ENCODE measurements at places on chromosomes 1 and 21.
A peak's percentile ranks its signal among the peaks of the same experiment; 100 is the strongest.

- no peak overlapping the region for H3K27ac ChIP-seq
- no peak overlapping the region for H3K4me3 ChIP-seq
- no peaks in the 10 kb centered on the region for H3K4me1 ChIP-seq
- no peaks in the 10 kb centered on the region for H3K36me3 ChIP-seq
These were observed 93.7 kb upstream of the DPH5 start for GRCh38 chr1:101119289-101119688.

- no peak overlapping the region for H3K27ac ChIP-seq
- no peaks in the 10 kb centered on the region for H3K27me3 ChIP-seq
- DNase-seq: no peak
- no peaks in the 10 kb centered on the region for H3K4me1 ChIP-seq
- H3K4me3 ChIP-seq: no peak overlapping the region
- peaks cover 26% of the 10 kb centered on the region for H3K36me3 ChIP-seq
These were observed 86.5 kb downstream of the VPS13D start for GRCh38 chr1:12316331-12316730.

- H3K36me3 ChIP-seq: no peaks in the 10 kb centered on the region
- H3K27me3 ChIP-seq: no peaks in the 10 kb centered on the region
- no peak overlapping the region for H3K4me3 ChIP-seq
- no peaks in the 10 kb centered on the region for H3K4me1 ChIP-seq
These were observed 16.5 kb upstream of the SETDB1 start for GRCh38 chr1:150909585-150910180.

GRCh38 chr1:204286831-204287421 is 72.8 kb downstream of the PLEKHA6 start:
- peak; percentile 38 for DNase-seq
- no peaks in the 10 kb centered on the region for H3K36me3 ChIP-seq
- H3K4me1 ChIP-seq: peaks cover 6% of the 10 kb centered on the region
- no peak overlapping the region for H3K27ac ChIP-seq
- H3K27me3 ChIP-seq: peaks cover 70% of the 10 kb centered on the region
- H3K4me3 ChIP-seq: no peak overlapping the region

- no peak overlapping the region for H3K4me3 ChIP-seq
- no peaks in the 10 kb centered on the region for H3K27me3 ChIP-seq
- peaks cover 1% of the 10 kb centered on the region for H3K36me3 ChIP-seq
- no peaks in the 10 kb centered on the region for H3K4me1 ChIP-seq
- DNase-seq: no peak
These were observed 11.9 kb downstream of the EXTL2 start for GRCh38 chr1:100882698-100883097.

GRCh38 chr1:224784265-224785039 is 145.0 kb upstream of the DNAH14 start:
- peak; percentile 38 for DNase-seq
- no peaks in the 10 kb centered on the region for H3K36me3 ChIP-seq
- H3K27ac ChIP-seq: no peak overlapping the region
- H3K4me1 ChIP-seq: no peaks in the 10 kb centered on the region
- H3K27me3 ChIP-seq: peaks cover 9% of the 10 kb centered on the region
- H3K4me3 ChIP-seq: no peak overlapping the region

DNA sequence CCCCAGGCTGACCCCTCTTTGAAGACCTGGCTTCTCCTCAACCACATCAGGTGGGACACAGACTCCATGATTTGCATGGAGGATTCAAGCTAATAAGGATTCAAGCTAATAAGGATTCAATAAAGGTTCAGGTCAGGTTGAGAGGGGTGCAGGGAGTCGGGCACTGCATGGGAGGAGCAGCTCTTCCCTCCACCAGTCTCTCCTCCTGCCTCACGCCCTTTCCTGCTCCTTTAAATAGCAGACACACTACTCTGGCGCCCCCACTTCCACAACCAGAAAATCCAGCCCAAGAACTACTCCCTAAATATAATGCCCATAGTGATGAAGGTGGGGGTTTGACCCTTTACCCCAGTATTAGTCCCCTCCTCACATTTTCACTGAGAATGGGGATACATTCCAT is 7.1 kb downstream of the MEX3A start:
- H3K4me3 ChIP-seq: no peak overlapping the region

DNA sequence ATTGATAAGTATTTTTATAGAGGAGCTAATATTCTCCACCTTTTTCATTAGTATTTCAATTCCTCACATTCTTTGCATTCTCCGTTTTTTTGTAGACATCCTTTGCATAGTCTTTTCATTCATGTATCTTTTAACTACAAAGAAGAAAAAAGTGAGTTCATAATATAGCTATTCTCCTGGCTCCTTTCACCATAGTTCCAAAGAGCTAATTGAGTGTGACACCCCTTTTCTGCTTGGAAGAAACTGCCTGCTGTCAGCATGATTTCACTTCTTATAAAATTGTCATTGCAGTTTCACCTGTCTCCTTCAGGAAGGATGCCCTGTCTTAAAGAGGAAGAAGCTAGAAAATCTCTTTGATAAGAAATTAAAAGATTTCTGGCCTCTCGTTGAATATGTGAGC is 991.1 kb downstream of the KCNT2 start:
- no peaks in the 10 kb centered on the region for H3K27me3 ChIP-seq
- no peaks in the 10 kb centered on the region for H3K4me1 ChIP-seq
- DNase-seq: no peak
- no peak overlapping the region for H3K27ac ChIP-seq
- H3K36me3 ChIP-seq: no peaks in the 10 kb centered on the region
- H3K4me3 ChIP-seq: no peak overlapping the region

DNA sequence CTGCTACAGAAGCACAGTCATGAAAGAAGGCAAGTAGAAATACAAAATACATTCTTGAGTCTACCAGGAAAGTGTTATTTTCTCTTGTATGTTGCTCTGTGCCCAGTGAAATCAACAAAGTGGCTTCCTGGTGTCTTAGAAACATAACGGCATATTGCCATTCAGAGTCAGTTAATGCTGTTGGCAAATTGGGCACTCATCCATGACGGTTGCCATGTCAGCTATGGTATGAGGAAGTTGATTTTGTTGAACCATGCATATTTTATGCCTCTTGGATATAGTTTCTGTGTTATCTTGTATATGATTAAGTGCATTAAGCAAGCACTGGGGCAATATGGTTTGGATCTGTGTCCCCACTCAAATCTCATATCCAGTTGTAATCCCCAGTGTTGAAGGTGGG is 153.1 kb upstream of the CXADR start:
- H3K4me1 ChIP-seq: no peaks in the 10 kb centered on the region
- H3K27ac ChIP-seq: no peak overlapping the region
- no peak for DNase-seq

DNA sequence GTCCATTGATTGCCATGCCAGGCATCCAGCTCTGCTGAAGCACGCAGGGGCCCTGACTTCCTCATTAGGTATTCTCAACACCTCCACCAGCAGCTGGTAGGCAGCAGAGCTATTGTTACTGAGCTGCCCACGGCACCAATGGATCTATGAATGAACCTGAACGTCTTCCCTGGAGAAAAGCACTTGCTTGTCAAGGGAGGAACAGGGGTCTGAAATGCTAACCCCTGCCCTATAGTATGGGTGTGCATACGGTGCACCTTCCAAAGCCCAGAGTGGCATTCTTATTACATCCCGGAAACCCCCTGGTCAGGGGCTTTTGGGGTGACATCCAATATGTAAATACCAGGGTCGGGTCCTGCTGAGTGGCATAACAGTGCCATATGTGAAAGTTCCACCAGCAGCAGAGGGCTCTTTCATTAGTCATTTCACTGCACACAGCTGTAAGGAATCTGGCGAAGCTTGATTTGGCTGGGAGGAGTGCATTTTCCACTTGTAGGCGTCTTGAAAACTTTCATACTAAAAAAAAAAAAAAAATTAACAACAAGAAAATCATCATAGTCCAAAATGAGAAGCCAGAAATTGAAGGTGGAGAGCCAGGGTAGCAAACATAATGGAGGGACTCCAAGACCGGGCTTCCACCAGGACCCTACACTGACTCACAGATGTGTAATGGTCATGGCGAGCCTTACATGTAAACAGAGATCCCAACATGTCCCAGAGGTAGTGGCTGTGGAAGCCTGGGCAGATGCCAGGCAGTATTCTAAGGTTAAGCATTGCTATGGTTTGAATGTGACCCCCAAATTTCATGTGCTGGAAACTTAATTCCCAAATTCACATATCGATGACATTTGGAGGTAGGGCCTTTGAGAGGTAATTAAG is 58.8 kb upstream of the PRDX6 start:
- no peak overlapping the region for H3K4me3 ChIP-seq
- H3K27ac ChIP-seq: no peak overlapping the region
- peaks cover 5% of the 10 kb centered on the region for H3K36me3 ChIP-seq

GRCh38 chr1:26375081-26375480 is 2.5 kb upstream of the ZNF683 start:
- H3K27ac ChIP-seq: no peak overlapping the region
- H3K27me3 ChIP-seq: peaks cover 19% of the 10 kb centered on the region
- no peak overlapping the region for H3K4me3 ChIP-seq
- peaks cover 6% of the 10 kb centered on the region for H3K4me1 ChIP-seq

- H3K4me3 ChIP-seq: no peak overlapping the region
- H3K27me3 ChIP-seq: no peaks in the 10 kb centered on the region
- no peak overlapping the region for H3K27ac ChIP-seq
- H3K4me1 ChIP-seq: no peaks in the 10 kb centered on the region
These were observed 10.2 kb upstream of the TOMM20 start for GRCh38 chr1:235138821-235139220.

DNA sequence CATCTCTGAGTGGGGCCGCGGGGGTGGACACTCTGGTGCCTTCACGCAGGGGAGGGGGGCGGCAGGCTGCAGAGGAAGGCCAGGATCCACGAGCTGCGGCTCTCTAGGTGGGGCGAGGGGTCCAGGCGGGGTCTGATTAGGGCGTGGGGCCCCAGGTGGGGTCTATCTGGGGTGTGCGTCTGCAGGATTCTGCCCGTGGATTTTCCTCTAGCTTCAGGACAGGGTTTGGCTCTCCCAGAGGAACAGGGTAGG is 6.3 kb downstream of the JMJD4 start:
- H3K4me1 ChIP-seq: peaks cover 46% of the 10 kb centered on the region
- H3K36me3 ChIP-seq: peaks cover 34% of the 10 kb centered on the region
- H3K27me3 ChIP-seq: no peaks in the 10 kb centered on the region
- peak overlapping the region; percentile 58 for H3K4me3 ChIP-seq
- H3K27ac ChIP-seq: peak overlapping the region; percentile 49
- DNase-seq: peak; percentile 2

DNA sequence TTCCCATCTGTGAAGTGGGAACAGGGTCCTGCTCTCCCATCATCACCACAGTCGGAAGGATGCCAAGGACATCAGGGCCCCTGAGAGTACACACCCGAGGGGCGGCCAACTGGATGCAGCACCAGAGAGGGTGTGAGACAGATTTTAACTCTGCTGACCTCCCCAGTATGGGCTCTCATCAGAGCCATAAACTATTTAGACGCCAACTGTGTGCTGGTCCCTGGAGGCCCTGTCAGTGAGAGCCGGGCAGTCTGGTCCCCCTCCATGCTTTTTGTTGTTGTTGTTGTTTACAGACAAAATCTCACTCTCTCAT is 1.7 kb downstream of the FGR start:
- H3K27ac ChIP-seq: no peak overlapping the region
- H3K36me3 ChIP-seq: no peaks in the 10 kb centered on the region
- peaks cover 8% of the 10 kb centered on the region for H3K4me1 ChIP-seq
- H3K27me3 ChIP-seq: peaks cover 37% of the 10 kb centered on the region

- peaks cover 3% of the 10 kb centered on the region for H3K36me3 ChIP-seq
- no peaks in the 10 kb centered on the region for H3K4me1 ChIP-seq
- H3K4me3 ChIP-seq: no peak overlapping the region
These were observed 229.1 kb downstream of the SETD4 start for GRCh38 chr21:35831230-35831629.

GRCh38 chr1:224287714-224288113 is 42.3 kb downstream of the NVL start:
- DNase-seq: no peak
- no peaks in the 10 kb centered on the region for H3K4me1 ChIP-seq
- H3K27me3 ChIP-seq: no peaks in the 10 kb centered on the region

- H3K27me3 ChIP-seq: no peaks in the 10 kb centered on the region
- H3K27ac ChIP-seq: no peak overlapping the region
- no peaks in the 10 kb centered on the region for H3K36me3 ChIP-seq
- H3K4me1 ChIP-seq: no peaks in the 10 kb centered on the region
These were observed 580.4 kb downstream of the TTLL7 start for GRCh38 chr1:83418558-83418957.

- no peak overlapping the region for H3K4me3 ChIP-seq
- no peaks in the 10 kb centered on the region for H3K27me3 ChIP-seq
These were observed 137.7 kb downstream of the NAV1 start for GRCh38 chr1:201676641-201677040.

DNA sequence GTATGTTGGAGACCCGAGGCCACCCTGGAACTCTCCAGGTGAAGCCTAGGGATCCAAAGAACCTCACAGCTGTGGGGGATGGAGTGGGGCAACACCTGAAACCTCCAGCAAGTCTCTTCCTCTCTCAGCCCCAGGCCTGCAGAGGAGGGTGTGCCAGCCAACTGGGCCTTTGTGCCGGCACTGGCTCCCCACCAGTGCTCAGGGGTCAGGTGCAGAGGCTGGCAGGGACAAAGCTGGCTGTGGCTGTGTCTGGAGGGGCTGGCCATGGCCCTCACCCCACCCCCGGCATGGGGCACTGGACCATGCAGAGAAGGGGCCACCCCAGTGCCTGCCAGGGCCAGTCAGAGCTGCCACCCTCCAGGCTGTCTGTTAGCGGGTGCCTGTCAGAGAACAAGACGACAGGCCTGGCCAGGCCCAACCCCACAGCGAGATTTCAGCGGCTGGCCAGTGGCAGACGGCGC is 3.9 kb downstream of the COL18A1 start:
- peaks cover 68% of the 10 kb centered on the region for H3K4me1 ChIP-seq
- no peak overlapping the region for H3K4me3 ChIP-seq
- no peak for DNase-seq

GRCh38 chr1:152801333-152801732 is 4.8 kb downstream of the LCE1D start:
- H3K4me1 ChIP-seq: no peaks in the 10 kb centered on the region
- DNase-seq: no peak
- no peaks in the 10 kb centered on the region for H3K27me3 ChIP-seq
- H3K27ac ChIP-seq: no peak overlapping the region
- no peaks in the 10 kb centered on the region for H3K36me3 ChIP-seq

GRCh38 chr1:99565606-99566289 is 80.2 kb upstream of the PALMD start:
- no peaks in the 10 kb centered on the region for H3K27me3 ChIP-seq
- H3K4me3 ChIP-seq: no peak overlapping the region
- no peak overlapping the region for H3K27ac ChIP-seq
- H3K4me1 ChIP-seq: no peaks in the 10 kb centered on the region

DNA sequence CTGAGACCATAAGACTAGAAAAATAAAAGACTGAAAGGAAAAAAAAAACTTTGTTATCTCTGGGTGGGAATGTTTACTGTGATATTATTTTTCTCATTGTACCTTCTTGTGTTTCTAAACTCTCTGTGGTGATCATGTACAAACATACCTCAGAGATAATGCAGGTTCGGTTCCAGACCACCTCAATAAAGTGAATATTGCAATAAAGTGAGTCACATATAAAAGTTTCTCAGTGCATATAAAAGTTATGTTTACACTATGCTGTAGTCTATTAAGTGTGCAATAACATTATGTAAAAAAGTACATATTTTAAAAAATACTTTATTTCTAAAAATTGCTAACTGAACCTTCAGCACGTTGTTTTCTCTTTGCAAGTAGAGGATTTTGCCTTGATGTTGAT is 137.5 kb downstream of the CENPF start:
- no peaks in the 10 kb centered on the region for H3K4me1 ChIP-seq
- H3K4me3 ChIP-seq: no peak overlapping the region
- H3K27me3 ChIP-seq: no peaks in the 10 kb centered on the region

GRCh38 chr21:46146856-46147255 is 8.5 kb downstream of the FTCD start:
- H3K4me1 ChIP-seq: peaks cover 17% of the 10 kb centered on the region
- H3K36me3 ChIP-seq: no peaks in the 10 kb centered on the region
- H3K27me3 ChIP-seq: peaks cover 16% of the 10 kb centered on the region
- DNase-seq: no peak
- no peak overlapping the region for H3K27ac ChIP-seq

Measured in mesenchymal stem cell (in vitro differentiated cells and primary cell).